ENCODE measurements at places on chromosomes 12 and 14. TPM values are rescaled to one million over a fixed set of nuclear protein-coding genes. Genes with fewer than 3 reads are reported as not detected.
A peak's percentile ranks its signal among the peaks of the same experiment; 100 is the strongest.

- DNase-seq, result no peak
Observed at GRCh38 chr12:22978962-22979361, 354.0 kb downstream of the ETNK1 start.

The NUP107 gene
- 136 TPM for total RNA-seq

The BICDL1 gene
- 106 TPM for total RNA-seq

GRCh38 chr12:89736995-89737394 lies 28.4 kb upstream of the ATP2B1 start:
- DNase-seq, result no peak

GRCh38 chr12:96989916-96990315 lies 82.9 kb downstream of the NEDD1 start:
- peak; percentile 29 for DNase-seq

- no peak for DNase-seq
Observed at GRCh38 chr12:40825156-40825555, 132.9 kb downstream of the CNTN1 start.

GRCh38 chr12:91982946-91983345 lies 162.7 kb downstream of the BTG1 start:
- DNase-seq, result no peak

The PAPLN gene
- 0.30 TPM for total RNA-seq

DNA sequence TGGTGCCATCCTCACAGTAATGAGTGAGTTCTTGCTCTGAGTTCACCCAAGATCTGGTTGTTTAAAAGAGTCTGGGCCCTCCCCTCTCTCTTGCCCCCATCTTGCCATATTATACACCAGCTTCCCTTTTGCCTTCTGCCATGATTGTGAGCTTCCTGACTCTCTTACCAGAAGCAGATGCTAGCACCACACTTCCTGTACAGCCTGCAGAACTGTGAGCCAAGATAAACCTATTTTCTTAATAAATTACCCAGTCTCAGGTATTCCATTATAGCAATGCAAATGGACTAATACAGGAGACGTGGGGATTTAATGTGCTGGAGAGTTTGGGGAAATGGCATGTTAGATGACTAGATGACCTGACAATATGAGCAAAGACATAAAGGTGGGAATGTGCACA lies 12.8 kb downstream of the SLC4A8 start:
- no peak for DNase-seq

GRCh38 chr12:26058308-26058707 lies 66.5 kb downstream of the BHLHE41 start:
- DNase-seq, result peak; percentile 7

DNA sequence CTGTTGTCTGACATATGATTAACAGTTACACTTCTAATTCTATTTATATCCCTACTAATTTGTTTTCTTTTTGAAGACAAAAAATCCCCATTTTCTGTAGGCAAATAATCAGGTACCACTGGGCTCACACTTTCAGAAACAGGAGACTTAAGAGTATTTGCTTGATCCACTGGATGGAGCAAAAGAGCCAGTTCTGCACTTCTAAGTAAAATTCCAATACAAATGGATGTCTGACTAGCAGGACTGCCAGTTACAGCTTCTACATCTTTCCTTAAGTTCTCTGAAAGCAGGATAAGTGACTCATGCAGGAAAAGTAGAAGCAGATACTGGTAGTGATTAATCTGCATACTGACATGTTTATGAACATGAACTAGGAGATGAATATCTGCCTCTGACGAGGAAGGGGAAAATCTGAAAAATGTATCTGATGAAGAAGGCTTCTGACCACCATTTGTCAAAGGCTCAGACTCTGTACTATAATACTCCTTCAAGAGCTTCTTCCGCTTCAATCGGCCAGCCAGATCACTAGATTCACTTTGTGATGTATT lies 73.8 kb upstream of the ANKS1B start:
- no peak for DNase-seq

The ZNF839 gene
- 16.4 TPM for total RNA-seq

The PIANP gene
- 0.32 TPM for total RNA-seq

- DNase-seq, result no peak
Observed at GRCh38 chr14:104702106-104702505, 12.7 kb downstream of the INF2 start.

The ANG gene
- 0.83 TPM for total RNA-seq

- no peak for DNase-seq
Observed at GRCh38 chr12:4653257-4653656, 4.3 kb downstream of the NDUFA9 start.

DNA sequence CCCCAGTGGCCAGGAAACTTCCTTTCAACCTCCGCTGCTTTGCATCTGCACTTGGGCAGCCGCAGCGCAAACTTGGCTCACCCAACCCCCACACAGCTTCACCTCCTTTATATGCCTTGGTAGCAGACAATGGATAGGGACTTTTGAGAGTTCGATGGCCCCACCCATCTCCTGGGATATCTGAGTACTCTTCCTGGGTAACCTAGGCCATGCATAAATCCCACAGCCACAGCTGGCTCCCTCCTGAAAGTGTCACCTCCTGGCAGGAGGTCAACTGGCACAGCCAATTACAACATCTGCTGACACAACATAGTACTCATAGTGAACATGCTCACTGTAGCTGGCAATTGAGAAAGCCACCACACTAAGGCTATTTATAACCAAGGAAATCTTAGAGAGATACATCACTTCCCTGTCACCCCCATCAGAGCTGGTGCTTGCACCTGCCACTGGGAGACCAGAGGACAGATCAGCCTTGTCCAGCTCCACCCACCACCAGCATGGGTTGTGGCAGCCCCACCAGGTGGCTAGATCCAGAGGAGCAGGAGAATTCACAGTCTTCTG lies 410.0 kb downstream of the SYT1 start:
- no peak for DNase-seq

The CAPZA3 gene
- not detected for total RNA-seq

GRCh38 chr12:117900561-117900960 lies 68.2 kb downstream of the KSR2 start:
- no peak for DNase-seq

The USP44 gene
- 4.1 TPM for total RNA-seq

The OTOGL gene
- total RNA-seq, result not detected

- no peak for DNase-seq
Observed at GRCh38 chr12:109963743-109964429, 32.3 kb downstream of the GIT2 start.

The CCDC175 gene
- not detected for total RNA-seq

- peak; percentile 86 for DNase-seq
Observed at GRCh38 chr14:23559010-23559925, 3.2 kb downstream of the THTPA start.

- DNase-seq, result no peak
Observed at GRCh38 chr14:71300566-71301330, 393.5 kb downstream of the PCNX1 start.

DNA sequence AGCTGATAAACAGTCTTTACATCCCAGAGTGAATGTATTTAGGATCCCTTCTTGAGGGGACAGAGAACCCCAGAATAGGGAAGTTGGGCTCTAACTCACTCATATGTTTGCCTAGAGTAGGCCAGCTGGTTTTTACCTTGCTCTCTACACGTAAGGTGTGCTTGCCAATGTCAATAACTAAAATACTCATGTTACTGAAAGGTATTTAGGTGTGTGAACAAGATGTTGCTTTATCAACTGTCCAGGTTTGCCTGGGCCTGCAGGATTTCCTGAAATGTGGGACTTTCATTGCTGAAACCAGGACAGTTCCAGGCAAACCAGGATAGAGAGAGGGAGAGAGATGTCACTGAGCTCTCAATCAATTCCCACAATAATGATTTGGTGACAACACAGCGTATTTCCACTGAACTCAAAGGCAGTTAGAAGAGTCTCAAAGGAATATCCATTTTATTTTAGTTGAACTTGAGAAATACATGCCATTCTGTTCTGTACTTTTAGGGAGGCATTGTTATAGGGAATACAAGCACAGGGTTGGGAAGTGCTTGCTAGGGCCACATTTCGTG lies 171.7 kb downstream of the NRXN3 start:
- DNase-seq, result no peak

DNA sequence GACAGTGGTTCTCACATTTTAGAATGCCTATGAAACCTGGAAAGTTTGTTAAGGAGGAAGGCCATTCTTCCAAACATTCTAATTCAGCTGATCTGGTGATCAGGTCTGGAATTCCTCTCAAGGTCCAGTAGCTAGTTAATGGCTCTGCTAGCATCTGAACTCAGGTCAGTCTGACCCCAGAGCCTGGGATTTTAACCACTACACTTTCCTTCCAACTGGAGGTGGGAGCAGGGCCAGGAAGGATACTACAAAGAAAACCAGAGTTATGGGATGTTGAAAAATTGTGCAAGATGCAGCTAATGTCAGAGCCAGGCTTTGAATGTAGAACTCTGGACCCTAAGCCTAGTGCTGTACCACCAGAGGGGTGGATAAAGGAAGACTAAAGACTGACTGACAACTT lies 73.6 kb upstream of the NID2 start:
- DNase-seq, result no peak

The DLK1 gene
- not detected for total RNA-seq

DNA sequence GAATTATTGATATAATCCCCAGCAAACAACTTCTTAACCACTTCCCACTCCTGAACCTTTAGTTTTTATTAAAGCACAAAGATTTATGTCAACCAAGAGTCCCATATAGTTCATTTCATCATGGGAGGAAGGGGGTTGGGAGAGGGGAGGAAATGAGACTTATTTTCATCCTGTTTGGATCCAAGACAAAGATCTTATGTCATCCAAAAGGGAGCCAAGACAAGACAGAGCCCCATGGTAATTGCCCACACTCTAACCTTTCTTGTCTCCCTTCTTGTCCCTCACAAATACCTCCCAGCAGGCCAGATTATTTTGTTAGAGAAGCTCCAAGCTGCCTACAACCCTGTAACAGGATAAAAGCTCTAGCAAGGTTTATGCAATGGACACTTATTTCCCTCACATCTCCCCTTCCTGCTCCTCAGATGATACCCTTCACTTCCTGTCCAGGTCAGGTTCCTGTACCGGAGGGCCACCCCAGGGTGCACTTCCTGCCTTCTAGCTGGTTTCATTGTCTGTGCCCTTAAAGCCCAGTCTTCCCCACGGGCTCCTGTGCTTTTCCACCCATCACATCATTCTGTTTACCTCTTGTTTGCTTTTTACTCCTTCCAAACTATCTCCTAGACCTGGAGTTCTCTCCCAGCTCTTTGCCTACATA lies 123.7 kb upstream of the MDM1 start:
- DNase-seq, result peak; percentile 33

- no peak for DNase-seq
Observed at GRCh38 chr12:123050331-123050831, 69.9 kb downstream of the ARL6IP4 start.

DNA sequence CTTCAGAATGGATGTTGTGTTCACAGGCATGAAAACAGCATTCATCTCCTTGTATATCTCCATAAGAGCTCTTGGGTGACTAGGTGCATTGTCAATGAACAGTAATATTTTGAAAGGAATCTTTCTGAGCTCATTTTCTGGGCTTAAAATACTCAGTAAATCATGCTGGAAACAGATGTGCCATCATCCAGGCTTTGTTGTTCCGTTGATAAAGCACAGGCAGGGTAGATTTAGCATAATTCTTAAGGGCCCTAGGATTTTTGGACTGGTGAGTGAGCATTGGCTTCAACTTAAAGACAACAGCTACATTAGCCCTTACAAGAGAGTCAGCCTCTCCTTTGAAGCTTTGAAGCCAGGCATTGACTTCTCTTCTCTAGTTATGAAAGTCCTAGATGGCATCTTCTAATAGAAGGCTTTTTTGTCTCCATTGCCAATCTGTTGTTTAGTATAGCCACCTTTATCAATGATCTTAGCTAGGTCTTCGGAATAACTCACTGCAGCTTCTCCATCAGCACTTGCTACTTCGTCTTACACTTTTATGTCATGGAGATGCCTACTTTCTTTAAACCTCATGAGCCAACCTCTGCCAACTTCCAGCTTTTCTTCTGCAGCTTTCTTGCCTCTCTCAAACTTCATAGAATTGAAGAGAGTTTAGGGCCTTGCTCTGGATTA lies 79.6 kb upstream of the PSMA6 start:
- no peak for DNase-seq

DNA sequence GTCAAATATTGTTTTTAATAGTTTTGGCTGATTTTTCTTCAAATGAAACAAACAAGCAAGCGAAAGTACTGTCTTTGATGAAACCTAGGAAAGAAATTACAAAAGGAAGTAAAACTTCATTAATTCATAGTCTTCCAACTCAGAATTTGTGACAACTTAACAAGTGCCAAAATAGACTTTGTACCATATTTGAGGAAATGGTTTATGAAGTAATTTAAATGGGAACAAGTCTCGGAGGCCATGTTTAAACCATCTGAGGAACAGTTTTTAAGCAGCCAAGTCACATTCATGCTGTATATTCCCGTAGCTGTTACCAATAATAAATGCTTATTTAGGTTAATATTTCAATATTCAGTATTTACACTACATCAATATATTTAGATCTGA lies 745 bp upstream of the ARHGDIB start:
- no peak for DNase-seq

DNA sequence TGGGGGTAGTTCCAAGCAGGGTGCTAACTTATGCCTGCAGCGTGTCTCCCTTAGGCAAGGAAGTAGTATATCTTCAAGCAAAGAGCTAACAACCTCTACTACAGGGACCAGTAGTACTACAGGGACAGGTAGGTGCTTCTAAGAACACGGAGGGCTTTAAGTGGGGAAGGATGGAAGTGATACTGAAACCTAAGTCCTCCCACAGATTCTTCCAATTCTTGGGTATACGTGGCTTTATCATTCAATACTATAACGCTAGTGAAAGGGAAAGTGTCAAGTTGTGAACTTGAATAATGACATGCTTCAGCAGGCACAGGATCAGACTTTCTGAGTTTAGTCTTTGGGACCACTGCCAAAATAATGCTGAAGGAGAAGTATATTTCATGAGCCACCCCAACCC lies 241.7 kb downstream of the CEP128 start:
- no peak for DNase-seq

The ATF7 gene
- 23.0 TPM for total RNA-seq

DNA sequence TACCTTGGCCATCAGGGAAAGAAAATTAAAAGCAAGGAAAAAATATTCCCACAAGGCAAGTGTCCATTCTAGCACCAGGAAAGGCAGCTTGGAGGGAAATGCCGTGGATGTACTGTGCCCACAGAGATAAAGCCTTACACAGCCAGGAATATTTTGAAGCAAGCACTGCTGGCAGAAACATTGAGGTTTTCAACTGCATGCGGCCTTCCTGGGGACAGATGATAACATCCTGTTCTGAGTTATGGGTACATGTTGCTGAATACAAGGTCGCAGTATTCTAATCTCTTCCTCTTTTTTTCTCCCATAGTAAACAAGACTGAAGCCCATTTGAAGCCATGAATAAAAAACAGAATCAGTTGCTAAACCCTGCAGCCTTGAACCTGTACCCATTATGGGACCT lies 197.1 kb downstream of the BTG1 start:
- DNase-seq, result no peak

The BIN2 gene
- total RNA-seq, result 48.8 TPM

The RPS6KL1 gene
- total RNA-seq, result 6.0 TPM

- no peak for DNase-seq
Observed at GRCh38 chr14:64229489-64229888, 64.7 kb downstream of the ESR2 start.

DNA sequence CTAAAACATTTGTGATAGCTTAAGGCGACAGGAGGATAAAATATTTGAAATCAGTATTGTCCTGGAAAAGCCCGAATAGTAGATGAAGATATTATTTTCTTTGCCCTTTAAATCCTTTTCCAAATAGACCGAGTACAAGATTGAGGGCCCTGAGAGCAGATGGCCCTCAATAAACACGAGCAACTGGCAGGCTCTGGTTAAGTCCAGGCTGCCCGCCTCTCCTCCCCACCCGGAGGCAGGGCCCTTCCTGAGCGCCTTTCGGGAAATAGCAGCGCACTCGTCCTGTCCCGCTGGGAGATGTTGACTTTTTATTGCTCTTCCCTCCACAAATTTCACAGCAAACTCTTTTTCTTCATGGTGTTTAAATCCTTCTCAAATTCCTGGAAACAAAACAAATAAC lies 50.8 kb upstream of the MAX start:
- DNase-seq, result no peak

All from activated CD4-positive, alpha-beta T cell treated with anti-CD3 and anti-CD28 coated beads for 36 hours (primary cell).